Stimulated activated CD8-positive, alpha-beta memory T cell treated with anti-CD3 and anti-CD28 coated beads, Interleukin-4, amount 100 ng/mL, for 4 hours (primary cell): ENCODE measurements at places on chromosomes 6 and 20.

GRCh38 chr6:17927705-17928104, 59.7 kb downstream of the KIF13A start:
- no peak for DNase-seq

DNA sequence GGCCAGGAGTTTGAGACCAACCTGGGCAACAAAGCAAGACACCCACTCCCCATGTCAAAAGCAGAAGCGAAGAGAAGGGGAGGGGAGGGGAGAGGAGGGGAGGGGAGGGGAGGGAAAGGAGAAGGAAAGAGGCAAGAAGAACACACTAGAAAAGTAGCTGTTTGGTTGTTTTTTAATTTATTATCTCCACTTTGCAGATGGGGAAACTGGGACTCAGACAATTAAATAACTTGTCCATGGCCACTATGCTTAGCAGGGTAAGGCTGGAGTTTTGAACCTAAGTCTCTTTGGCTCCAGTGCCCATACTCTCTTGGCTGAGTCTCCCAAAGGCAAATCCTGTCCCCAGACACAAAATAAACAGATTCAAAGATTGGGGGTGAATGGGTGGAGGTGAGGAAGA, 12.4 kb upstream of the GHRH start:
- DNase-seq: no peak

DNA sequence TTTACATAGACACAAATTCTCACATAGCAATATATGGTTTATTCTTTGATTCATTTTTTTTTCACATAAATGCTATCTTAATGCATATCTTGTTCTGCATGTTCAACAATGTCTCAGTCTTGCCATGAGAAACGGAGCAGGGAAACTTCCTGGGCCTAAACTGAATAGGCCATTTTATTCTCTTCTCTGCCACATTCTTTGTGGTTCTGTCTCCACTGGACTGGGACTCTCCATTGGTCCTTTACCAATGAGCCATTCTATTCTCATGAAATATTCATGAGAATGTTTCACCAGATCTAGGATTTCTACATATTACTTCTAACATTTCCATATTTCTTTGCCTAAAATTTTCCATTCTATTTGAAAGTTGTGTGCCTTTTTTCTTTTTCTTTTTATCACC, 42.8 kb downstream of the LAMA2 start:
- DNase-seq: no peak

DNA sequence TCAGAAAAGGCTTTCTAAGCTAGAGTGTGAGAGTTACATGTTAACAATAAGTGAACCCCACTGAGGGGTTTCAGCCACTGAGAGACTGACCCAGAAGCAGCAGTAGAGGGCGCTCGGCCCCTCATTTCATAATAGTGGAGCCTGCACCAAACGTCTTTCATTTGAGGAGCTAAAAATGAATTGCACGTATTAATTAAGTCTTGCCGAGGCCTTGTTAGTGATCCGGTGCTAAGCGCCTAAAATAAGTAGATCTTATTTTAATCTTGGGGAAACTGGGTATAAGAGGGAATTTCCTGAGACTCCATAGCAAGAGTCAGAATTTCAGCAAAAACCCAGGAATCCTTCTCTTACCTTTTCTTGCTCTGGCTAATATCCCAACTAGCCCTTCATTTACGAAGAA, 209.7 kb downstream of the FARS2 start:
- DNase-seq: peak; percentile 29

DNA sequence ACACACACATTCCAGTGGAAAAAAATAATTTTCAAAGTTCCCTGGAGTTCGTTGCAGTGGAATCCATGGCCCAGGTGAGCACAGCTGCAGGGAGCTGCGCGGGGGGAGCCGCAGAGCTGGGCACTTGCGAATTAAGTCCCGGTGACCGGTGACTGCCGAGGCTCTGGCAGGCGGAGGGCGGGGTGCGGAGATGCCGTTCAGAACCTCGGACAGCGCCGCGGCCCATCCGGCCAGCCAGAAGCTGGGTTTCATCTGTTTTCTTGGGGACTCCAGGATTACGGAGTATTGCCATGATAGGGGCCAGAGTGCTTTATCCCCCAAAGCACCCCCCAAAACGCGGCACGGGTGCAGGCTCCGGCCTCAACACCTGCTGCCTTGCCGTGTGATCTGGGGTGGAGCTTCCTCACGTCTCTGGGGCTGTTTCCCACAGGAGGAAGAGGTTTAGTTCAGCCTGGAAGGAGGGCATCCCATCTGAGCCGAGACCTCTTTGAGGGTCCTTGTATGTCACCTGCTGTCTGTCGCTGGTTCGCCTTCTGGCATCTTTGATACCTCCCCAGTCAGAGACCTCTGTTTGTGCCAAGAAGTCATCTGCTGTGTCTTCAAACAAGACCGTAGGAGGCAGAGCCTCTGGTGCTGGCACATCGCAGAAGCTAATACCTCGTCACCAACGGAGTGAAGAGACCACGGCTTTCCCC, 99.4 kb downstream of the YTHDF1 start:
- no peak for DNase-seq

DNA sequence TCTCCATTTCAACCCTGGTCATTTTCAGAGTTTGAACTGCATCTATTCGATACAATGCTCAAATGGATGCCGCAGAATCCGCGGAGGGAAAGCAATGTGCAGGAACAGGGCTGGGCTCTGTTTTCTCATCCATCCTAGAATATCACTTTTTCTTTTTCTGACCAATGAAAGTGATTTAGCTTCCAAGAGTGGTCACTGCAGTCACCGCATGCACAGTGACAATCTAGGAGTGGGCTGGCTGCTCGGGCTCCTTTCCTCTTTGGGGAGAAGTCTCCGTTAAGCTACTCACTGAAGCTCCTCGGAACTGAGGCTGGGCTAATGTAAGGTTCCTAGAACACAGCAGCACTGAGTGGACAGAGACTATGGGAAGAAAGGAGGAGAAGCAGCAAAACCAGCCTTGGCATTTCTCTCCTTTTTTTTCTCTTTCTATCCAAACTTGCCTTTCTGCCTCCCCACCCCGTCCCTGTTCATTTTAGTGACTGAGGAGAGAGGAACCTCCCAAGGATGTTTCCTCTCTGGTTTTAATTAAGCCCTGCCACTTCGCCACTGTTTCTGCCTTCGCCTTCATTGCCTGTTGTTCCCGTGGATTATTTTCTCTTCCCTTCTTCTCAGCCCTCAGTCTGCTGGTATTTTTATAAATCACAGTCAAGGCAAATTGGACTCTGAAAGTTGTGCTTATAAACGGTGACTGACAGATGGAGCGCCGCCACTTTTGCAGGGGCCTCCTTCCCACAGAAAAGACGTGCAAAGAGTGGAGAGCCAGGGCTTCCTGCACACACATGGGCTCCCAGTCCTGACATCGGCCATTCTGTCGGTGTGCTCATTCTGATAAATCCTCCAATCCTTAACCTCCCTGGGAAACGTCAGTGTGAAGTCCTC, 41.1 kb downstream of the RAMACL start:
- DNase-seq: no peak

GRCh38 chr6:146047371-146047770, 18.5 kb downstream of the GRM1 start:
- no peak for DNase-seq

GRCh38 chr6:166354143-166354542, 11.8 kb upstream of the SFT2D1 start:
- DNase-seq: no peak

- DNase-seq: no peak
Observed at GRCh38 chr20:25313593-25313992, 65.7 kb downstream of the PYGB start.

DNA sequence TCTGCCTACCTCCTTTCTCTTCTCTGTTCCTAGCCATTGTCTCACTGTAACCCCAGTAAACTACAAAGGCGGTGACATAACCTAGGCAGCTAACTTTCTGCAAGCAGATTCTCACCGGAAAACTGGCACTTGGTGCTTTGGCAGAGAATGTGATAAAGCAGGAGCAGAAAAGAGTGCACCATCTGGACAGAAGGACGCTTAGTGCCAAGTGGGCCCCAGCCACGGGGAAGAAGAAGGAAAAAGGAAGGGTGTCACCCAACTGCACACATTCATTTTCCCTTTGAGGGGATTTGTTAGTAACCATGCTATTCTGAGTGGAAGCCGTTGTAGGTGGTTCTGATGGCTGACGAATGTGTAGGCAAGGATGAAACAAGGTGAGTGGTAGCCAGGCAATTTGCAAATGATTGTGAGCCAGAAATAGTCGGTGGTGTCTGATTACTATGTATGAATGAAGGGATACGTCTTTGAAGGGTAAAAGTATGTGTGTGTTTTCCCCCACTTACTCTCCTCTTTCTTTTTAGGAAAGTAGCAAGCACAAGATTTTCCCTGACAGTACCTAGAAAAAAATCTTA, 148.3 kb upstream of the STXBP5 start:
- DNase-seq: no peak

GRCh38 chr6:133404151-133404550, 163.0 kb downstream of the EYA4 start:
- no peak for DNase-seq

DNA sequence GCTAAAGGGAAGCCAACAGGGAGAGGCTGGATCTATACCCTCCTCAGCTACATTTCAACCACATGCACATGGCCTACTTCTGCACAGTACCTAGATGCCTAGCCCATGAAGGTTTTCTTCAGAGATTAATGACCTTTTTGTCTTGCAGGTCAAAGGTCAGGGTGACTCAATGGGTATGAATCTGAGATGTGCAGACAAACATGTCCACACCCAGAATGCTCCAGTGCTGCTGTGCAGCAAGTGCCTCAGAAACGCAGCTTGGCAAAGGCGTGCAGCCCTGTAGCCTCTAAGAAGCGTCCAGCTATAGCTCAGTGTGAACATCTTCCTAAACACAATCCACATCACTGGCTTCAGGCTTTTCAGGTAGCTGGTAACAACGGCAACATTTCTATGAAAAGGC, 24.4 kb downstream of the MAP1LC3A start:
- DNase-seq: no peak

GRCh38 chr6:2480267-2480966, 235.0 kb upstream of the GMDS start:
- no peak for DNase-seq

DNA sequence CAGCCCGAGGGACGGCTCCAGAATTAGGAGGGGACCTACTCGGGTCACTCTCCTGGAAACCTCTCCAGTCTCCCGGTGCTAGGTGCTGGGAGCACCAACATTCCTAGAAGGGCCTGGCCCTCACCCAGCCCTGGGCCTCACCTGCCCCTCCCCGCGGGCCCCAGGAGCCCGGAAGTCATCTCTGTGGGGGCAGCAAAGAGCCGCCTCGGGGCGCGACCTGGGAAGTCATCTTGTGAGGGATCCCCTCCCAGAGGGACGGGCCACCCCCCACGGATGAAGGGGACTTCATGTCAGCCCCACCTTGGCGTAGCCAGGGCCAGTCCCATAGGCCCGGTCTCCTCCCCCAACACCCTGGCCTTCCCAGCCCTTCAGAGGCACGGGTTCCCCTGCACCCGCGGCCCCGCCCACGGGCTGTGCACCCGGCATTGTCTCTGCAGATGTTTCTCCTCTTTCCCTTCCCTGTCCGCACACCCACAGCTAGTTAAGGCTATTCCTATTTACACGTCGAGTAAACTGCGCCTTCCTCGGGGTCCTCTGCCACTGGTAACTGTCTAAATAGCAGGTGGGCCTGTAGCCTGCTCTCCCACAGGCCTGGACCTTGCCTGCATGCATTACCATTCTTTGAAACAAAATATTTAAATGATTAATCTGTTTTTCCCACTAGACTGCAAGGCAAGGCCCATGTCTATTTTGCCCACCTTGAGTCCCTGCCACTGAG, 896 bp upstream of the RNASET2 start:
- DNase-seq: no peak

DNA sequence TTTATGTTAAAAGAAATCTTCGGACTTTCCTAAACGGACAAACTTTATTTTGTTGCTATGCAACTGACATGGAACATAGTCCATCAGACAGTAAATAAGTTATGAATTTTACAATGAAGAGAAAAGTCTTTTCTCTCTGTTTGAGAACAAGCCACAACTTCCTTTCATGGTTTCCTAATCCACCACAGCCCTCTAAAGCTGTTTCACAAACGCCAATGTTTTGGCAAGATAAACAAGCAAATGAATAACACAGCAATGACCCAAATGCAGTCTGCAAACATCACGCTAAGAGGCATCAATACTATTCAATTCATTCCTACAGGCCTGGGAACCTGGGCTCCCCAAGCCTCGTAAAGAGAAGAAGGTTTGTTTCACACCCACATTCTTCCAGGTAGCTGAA, 60.4 kb downstream of the HAO1 start:
- no peak for DNase-seq

- DNase-seq: no peak
Observed at GRCh38 chr6:13741365-13741764, 29.7 kb upstream of the RANBP9 start.

DNA sequence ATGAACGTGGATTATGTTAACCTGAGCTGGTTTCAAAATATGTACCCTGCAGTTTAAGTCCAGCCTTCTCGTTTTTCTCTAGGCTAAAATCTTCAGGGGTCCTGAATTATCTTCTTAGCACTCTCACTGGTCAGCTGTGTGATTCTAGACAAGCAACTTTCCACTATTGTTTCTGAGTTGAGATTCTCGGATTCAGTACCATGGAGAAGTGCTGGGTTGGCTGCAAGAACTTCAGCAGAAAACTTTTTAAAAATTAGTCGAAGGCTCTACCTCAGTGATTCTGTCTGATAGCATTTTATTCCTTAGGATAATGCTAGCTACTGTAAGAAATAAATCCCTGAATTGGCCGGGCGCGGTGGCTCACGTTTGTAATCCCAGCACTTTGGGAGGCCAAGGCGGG, 173.7 kb downstream of the GRM1 start:
- DNase-seq: no peak

- DNase-seq: no peak
Observed at GRCh38 chr6:7559651-7560385, 18.3 kb downstream of the DSP start.

DNA sequence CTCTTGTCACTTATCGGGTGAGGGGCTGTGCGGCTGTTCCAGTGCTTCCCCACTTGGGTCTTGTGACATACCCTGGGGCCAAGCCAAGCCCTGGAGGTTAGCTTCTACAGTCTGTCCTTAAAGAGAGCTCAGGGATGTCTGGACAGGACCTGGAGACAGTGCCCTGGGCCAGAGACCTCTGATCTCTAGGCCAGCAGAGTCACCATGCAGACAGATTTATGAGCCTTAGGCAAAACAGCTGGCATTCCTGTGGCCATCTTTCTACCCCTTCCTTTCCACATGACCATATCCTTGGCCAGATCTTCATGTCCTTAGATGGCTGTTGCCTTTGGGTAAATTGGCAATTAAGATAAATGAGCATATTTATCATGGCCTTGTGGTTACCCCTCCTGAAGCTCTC, 678.6 kb downstream of the MAFB start:
- DNase-seq: no peak
